ENCODE measurements at places on chromosomes 2 and 18.

- no peak for DNase-seq
Observed at GRCh38 chr2:101613056-101613704, 84.3 kb upstream of the MAP4K4 start.

DNA sequence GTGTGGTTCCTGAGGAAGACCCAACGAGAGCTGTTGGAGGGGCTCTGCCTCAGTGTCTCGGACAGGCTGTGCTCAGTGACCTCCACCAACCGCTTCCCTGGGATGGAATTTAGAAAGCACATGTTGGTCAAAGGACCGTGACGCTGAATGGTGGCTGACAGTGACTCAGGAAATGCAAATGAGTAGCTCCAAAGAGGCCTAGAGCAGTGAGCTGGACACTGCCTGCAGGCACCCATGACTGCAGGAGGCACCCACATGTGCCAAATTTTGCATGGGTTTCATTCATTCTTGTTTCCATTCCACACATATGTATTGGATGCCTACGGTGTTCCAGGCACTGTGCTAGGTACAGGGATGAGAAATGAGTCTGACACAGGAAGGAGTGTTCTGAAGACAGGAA lies 46.4 kb downstream of the ACKR3 start:
- DNase-seq = peak; percentile 67

DNA sequence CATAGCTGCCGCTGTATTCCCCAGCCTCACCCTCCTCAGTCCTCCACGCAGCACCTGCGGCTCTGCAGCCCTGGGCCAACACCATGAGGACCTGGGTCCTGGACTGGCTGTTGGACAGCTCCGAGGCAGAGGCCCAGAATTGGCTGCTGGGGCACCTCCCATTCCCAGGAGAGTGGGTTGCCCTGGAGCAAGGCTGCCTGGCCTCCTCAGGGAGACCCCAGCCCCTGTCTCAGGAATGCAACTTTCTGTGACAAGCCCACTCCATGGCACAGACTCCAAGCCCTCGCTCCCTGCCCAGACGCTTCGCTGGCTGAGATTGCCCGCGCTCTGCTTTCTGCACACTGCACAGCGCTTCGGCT lies 33.0 kb downstream of the CYP26B1 start:
- DNase-seq = no peak

- no peak for DNase-seq
Observed at GRCh38 chr2:12334412-12334966, 382.2 kb upstream of the TRIB2 start.

- no peak for DNase-seq
Observed at GRCh38 chr2:191215230-191215629, 30.0 kb upstream of the MYO1B start.

DNA sequence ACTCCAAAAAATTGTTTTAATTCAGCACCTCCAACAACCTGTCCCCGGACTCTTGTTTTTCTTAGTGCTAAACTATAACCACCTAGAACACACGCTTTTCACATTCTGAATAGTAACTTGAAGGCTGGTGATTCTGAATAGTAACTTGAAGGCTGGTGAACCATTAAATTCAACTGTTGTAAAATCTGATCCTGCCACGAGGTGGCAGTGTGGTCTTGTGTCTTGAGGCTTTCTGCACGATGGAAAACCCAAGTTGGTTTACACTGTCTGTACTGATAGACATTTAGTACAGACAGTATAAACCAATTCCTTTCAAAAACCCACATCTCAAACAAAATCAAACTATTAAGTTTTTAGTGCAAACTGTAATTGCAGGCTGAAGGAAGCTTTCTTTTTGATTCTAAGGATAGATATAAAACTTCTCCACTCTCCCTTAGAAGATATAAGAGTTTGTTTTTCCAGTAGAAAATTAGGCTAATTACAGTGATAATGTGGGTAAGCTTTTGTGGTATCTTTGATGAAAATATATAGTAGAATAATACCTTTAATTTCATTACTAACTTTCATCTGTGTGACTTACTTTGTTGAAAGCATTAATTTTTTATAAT lies 57.6 kb downstream of the VAPA start:
- peak; percentile 77 for DNase-seq

DNA sequence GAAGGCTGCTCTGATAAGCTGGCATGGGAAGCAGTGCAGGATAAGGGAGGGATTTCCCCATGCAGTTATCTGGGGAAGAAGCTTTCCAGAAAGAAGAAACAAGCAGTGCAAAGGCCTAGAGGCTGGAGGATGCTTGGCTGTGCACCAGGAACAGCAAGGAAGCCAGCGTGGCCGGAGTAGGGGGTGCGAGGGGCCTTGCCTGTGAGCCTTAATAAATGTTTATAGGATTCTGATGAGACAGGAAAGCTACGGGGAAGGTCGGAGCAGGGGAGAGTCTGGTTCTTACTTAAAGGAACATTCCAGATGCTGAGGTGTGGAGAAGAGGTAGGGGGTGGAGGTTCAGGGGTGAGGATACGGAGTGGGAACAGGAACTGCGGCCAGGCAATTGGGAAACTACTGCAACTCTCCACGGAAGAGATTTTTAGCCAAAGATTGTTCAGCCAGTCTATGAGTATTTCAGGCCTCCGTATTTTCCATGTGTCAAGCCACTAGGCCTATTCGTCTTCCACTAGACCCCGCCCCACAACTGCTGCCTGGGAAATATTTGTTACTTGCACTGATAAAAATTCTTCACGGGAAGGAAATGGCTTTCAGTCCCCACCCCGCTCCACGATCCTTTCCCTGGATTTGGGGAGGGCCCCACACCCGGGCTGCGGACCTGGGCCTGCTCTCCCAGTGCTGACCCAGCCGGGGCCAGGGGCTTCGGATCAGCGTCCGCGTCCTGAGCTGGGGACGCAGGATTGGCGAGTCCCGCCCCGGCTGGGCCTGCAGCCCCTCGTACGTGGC lies 516 bp downstream of the EIF2AK2 start:
- DNase-seq = peak; percentile 44

All from kidney tubule cell (primary cell).